GM10248 (cell line): ENCODE measurements at places on chromosomes 12 and 14.

- no peak for DNase-seq
Measured at GRCh38 chr14:20557212-20557542, 3.7 kb downstream of the RNASE9 start.

DNA sequence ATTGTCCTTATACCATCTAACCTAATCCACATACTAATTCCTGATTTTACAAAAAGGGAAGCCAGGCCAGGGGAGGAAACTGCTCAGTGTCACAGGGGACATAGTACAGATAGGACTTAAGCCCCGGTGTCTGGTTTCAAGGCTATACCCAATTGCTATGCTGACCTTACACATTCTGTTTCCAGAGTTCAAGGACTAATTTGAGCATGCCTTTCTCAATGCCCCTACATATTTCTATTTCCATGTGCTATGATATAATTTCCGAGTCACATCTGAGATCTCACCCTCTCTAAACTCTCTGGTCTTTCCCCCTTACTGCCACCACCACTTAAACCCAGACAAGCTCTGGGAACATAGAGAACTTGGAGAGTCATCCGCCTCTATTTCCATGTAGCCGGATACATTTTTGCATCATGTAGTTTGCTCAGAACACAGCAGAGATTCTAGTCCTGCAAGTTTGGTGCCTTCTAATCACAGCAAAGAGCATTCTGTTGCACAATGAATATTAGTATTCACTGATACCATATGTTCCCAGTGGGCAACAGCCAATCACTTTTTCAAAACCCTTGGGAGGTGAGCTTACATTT, 34.2 kb downstream of the PPM1H start:
- no peak for DNase-seq

GRCh38 chr14:57319636-57320192, 50.9 kb downstream of the AP5M1 start:
- DNase-seq: no peak

DNA sequence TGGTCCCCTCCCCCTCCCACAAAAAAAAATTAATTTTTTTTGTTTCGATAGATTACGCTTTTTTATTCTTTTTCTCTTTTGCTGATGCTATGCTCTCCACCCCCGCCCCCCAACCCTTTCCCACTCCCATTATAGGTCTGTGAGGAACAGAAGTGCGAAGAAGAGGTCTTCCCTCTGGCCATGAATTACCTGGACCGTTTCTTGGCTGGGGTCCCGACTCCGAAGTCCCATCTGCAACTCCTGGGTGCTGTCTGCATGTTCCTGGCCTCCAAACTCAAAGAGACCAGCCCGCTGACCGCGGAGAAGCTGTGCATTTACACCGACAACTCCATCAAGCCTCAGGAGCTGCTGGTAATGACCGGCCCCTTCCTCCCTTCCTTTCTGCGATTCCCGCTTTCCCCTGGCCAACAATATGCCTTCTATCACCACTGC, 2.3 kb downstream of the CCND2 start:
- DNase-seq: no peak

DNA sequence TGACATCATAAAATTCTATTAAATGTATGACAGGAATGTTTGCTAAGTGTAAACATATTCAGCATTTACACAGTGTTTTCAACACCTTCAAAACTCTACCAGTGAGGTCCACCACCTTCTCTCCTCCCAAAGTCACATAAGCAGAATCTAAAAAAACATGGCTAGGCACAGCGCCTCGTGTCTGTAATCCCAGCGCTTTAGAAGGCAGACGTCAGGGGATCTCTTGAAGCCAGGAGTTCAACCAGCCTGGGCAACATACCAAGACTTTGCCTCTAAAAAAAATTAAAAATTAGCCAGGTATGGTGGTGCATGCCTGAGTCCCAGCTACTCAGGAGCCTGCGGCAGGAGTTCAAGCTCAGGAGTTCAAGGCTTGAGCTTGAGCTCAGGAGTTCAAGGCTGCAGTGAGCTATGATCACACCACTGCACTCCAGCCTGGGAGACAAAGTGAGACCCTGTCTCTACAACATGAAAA, 30.0 kb downstream of the NUMB start:
- DNase-seq: no peak

- no peak for DNase-seq
Measured at GRCh38 chr12:5444520-5444919, 12.6 kb downstream of the NTF3 start.

DNA sequence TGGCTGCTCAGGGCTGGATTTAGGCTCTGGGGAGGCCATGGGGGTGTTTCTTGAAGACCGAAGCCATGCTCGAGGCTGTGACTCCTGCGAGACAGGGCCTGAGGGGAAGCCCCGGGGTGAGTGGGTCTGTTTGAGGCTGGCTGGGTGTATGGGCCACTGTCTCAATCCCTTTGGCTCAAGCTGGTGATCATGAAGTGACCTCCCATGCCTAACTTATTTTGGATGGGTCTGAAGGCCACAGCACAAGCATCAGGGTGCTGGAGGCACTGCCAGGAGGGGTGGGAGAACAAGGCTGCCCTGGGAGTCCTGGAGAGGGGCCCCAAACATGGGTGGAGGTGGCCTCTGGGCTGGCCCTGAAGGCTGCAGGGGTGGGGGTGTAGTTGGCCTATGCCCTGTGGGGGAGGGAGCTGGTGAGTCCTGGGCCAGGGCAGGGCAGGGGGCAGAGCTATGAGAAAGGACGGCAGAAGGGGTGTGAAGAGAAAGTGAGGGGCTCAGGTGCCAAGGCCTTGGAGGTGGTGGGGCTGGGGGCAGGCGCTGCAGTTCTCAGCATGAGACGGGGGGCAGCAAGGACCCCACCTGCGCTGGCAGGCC, 100.9 kb downstream of the KIF26A start:
- DNase-seq: no peak

DNA sequence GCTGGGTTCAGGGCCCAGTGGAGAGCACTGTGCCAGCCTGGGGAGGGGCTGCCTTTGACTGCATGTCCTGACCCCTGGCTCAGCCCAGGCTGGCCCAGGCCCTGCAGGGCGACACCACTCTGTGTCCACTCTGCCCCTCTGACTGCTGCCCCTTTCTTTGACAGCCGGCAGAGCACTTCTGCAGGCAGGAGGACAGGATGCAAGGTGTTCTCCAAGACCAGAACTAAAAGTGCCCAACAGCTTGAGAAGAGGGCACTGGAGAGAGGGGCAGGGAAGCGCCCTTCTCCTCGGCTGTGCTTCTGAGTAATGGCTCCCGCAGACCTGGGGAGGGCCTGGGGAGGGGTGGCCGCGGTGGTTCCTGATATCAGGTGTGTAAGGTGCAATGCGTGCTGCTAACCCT, 72.7 kb downstream of the WDR20 start:
- no peak for DNase-seq

- DNase-seq: no peak
Measured at GRCh38 chr14:23071921-23072539, 14.7 kb upstream of the CDH24 start.

GRCh38 chr14:42804141-42804540, 1197.5 kb downstream of the LRFN5 start:
- no peak for DNase-seq

DNA sequence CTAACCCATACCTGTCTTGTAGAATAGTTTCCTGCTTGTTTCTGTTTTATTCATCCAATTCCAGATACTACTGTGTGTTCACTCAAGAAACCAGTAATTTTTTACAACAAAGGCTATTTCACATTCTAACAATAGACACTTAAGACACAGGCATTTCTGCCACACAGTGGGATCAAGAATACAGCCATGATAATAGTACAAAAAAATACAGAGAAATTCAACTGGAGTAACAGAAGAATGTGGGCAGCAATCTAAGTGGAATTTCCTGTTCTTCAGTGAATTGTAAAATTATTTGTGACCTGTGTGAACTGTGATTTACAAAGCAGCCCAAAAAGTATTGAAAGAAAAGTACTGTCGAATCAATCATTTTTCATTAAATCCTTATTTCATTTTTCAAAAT, 282.9 kb downstream of the CCER1 start:
- DNase-seq: no peak

- DNase-seq: no peak
Measured at GRCh38 chr12:48129376-48129775, 10.2 kb downstream of the PFKM start.

DNA sequence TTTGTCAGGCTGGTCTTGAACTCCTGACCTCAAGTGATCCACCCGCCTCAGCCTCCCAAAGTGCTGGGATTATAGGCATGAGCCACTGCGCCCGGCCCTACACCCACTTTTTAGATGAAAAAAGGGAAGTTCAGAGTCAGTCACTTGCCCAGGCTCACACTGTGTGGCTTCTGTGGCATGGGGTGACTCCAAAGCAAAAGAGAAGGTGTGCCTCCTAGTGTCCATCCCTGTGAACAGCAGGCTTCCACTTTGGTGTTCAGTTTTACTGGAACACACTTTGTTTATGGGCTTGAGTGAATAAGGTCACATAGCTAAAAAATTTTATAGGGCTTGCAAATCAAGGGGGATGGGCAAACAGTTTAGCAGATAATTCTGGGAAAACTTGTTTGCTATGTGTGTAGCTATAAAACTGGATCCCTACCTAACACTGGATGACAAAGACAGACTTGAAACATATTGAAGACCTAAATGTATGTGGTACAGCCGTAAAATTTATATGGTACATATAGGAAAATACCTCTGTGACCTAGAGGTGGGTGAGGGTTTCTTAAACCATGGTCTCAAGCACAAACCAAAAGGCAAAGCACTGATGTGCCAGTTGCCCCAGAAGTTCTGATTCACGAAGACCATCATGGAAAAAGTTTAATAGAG, 54.9 kb downstream of the EID3 start:
- peak; percentile 83 for DNase-seq

DNA sequence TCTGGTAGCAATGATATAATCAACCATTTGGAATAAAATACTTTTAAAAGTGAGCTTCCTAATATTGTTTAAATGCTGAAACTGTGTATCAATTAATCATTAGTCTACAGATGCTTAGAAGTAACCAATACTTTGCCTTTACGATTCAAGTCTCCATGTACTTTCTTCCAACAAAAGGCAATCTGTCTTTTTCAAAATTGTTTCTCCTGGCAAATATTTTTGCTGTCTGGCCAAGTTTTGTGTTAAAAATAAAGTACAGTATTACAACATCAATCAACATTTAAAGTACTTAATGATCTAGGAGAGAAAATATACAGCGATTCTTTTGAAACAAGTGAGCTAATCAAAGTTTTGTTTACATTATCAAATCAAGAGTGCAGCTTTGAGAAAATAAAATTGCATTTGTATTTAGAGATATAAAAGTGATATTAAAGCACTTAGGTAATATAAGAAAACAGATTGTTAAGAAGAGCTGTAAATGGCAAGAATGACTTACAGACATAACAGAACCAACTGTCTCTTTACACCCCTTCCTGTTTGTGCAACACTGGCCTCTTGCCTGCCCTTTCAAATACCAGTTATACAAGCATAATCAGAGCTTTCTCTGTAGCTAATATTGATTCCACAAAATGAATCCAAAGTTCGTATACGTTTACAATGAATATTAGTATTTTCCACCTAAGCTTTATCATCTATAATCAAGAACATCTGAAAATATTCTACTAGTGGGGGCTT, 38.2 kb upstream of the FBLN5 start:
- no peak for DNase-seq

- no peak for DNase-seq
Measured at GRCh38 chr12:26112703-26113147, 12.1 kb downstream of the BHLHE41 start.

- no peak for DNase-seq
Measured at GRCh38 chr14:30573226-30573814, 14.4 kb downstream of the G2E3 start.

DNA sequence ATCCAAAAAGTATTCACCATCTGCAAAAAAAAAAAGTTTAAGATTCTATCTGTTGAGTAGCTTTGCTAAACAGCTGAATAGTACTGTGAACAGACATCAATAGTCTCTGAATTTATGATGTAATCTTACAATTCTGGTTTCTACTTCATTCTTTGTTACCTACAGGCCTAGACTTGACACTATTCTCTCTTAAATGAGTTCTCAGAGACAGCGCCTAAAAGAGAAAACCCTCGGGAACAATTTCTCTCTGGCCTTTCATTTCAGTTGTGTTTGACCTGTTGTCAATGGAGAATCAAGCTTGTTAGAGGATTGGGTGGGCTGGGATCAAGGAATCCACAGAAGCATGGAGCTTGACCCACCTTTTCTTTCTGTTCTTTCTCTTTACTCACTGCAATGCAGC, 5.9 kb upstream of the TWF1 start:
- no peak for DNase-seq

GRCh38 chr12:129036135-129036534, 182.9 kb downstream of the GLT1D1 start:
- DNase-seq: no peak

GRCh38 chr12:65628061-65628460, 196.2 kb upstream of the HMGA2 start:
- DNase-seq: no peak

GRCh38 chr12:1633459-1633858, 4.4 kb downstream of the WNT5B start:
- no peak for DNase-seq

- DNase-seq: no peak
Measured at GRCh38 chr14:61372379-61372778, 51.0 kb downstream of the PRKCH start.

GRCh38 chr14:48349689-48350088, 674.3 kb upstream of the MDGA2 start:
- no peak for DNase-seq

- no peak for DNase-seq
Measured at GRCh38 chr14:69149461-69150244, 3.3 kb downstream of the DCAF5 start.

DNA sequence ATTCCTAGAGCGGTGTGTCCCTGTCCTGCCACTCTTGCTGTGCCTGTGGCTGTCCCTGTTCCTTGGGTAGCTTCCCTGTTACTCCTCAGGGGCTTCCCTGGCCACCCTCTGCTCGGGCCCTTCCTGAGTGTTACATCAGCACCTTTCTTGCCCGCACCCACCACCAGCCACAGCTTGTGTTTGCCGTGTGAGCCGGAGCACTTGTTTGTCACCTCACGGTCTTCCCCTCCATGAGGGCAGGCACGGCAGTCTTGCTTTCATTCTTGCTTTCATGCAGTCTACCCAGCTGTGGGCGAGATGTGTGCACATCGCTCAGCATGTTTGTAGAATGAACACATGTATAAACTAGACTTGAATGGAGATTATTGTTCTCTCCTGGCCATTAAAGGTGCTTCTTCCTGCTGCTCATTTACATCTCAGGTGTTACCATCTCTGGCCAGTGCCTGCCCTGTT, 42.0 kb downstream of the TRAF3 start:
- DNase-seq: peak; percentile 76

- DNase-seq: no peak
Measured at GRCh38 chr14:102280376-102280962, 24.5 kb downstream of the MOK start.

- DNase-seq: no peak
Measured at GRCh38 chr14:74596741-74597450, 15.1 kb downstream of the LTBP2 start.

DNA sequence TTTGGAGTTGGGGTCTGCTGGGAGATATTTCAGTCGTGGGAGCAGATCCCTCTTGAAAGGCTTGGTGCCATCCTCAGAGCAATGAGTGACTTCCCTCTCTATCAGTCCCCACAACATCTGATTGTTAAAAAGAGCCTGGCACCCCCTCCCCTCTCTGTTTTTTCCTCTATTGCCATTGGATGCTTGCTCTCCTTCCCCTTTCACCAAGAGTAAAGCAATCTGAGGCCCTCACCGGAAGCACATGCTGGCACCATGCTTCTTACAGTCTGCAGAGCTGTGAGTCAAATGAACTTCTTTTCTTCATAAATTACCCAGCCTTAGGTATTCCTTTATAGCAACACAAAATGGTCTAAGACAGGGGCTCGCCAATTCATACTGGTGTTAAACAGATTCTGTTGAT, 99.1 kb upstream of the CCND2 start:
- DNase-seq: no peak
